M059J (cell line): ENCODE measurements at places on chromosomes 1 and 21.

- DNase-seq = no peak
Observed at GRCh38 chr1:231693361-231694074, 66.9 kb downstream of the DISC1 start.

DNA sequence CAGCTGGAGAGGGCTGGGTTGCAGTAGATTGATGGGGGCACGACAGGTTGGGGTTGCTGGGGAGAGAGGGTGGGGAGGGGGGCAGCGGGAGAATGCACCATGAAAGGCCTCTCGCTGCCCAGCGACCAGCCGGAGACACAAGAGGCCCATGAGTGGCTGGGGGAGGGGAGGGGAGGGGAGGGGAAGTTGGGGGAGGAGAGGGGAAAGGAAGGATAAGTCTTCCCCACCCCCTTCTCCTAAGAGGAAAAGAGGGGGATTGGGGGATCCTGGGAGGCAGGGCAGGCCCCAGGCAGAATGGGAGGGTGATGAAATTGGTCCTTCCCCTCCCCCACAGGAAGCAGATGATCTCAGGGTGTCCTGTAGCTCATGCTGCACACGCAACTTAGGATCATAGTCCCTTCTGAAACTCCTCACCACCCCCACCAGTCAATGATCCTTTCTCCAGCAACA is 45.7 kb downstream of the PAX7 start:
- DNase-seq = no peak

- no peak for DNase-seq
Observed at GRCh38 chr21:35079181-35079580, 30.1 kb upstream of the RUNX1 start.

- peak; percentile 49 for DNase-seq
Observed at GRCh38 chr1:186536273-186536890, 75.5 kb upstream of the PDC start.

DNA sequence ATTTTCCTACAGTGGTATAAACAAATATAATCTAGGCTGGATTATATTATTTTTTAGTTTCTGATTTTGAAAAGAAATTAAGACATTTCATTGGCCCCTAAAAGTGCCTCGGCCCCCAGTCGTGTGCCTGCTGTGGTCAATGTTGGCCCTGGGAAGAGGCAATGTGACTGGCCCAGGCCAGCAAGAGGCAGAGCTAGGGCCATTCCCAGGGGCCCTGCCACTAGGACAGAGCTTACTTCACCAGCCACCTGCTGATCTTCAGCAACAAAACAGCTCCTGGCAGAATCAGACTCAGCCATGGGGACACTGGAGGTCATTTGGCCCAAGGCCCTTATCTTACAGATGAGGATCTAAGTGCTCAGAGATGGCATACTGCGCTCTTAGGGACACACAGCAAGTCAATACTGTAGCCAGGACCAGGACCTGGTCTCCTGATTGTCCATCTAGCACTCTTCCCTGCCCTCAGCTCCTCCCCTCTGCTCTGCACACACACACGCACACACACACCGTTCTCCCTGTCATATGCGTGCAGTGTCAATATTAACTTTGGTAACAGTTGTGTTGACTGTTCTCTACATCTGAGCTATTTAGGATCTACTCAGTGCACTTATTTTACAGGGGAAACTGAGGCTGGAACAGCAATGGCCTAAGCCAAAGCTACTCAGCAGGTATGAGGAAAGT is 16.6 kb upstream of the KLHDC7A start:
- no peak for DNase-seq

GRCh38 chr1:37858931-37859506 is 373 bp downstream of the MTF1 start:
- no peak for DNase-seq

- DNase-seq = no peak
Observed at GRCh38 chr1:121417325-121417923, 232.6 kb downstream of the SRGAP2C start.

- DNase-seq = no peak
Observed at GRCh38 chr1:6177681-6178380, 2.3 kb downstream of the CHD5 start.
